ENCODE measurements at places on chromosomes 13 and 19.

DNA sequence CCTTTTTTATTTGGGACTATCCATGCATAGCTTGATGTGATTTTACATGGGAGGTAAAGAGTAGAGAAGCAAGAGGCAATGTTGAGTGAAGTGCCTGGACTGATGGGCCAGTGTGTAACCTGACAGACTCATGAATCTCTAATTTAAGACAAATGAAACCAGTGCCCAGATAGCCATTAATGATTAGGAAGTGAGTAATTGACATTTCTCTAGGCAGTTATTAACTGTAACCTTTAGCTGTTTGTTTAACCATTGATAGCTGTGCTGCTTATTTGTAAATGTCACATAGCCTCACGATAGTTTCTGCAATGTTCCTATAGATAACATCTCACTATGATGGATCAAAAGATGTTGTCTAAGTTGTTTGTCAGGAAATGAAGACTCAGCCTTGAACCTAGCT, 1047.5 kb upstream of the SPRY2 start:
- DNase-seq: no peak

GRCh38 chr19:37572203-37572602, 22.4 kb downstream of the ZNF571 start:
- DNase-seq: no peak

- DNase-seq: no peak
These were observed 68.8 kb downstream of the CHST8 start for GRCh38 chr19:33690378-33691029.

- no peak for DNase-seq
These were observed 188.2 kb upstream of the TSC22D1 start for GRCh38 chr13:44764302-44764692.

GRCh38 chr13:33321686-33322542, 36.4 kb upstream of the STARD13 start:
- no peak for DNase-seq

- no peak for DNase-seq
These were observed 36.3 kb upstream of the ZNF724 start for GRCh38 chr19:23286477-23286876.

GRCh38 chr13:57823704-57824103, 192.2 kb downstream of the PCDH17 start:
- DNase-seq: no peak

DNA sequence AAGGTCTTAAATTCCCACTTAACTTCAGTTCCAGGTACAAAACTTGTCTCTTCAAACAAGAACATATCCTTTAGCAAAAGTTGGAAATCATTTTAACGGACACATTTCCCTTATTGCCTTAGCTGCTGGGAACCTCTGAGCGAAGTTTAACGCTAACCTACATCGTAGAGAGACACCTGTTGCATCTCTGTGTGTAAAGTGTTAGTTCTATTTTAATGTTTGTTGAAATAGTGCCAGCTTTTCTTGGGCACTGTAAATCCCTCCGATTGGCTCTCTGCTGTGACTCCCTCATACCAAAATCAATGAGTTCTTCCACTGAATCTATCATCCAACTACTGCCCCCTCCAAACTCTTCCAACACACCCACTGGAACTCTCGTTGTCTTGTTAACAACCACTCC, 2.3 kb upstream of the HIF3A start:
- no peak for DNase-seq

Data from NCI-H748 treated with DMSO at 0.1 percent for 48 hours (cell line).